ENCODE measurements at places on chromosomes 12 and 14. TPM values are rescaled to one million over a fixed set of nuclear protein-coding genes. Genes with fewer than 3 reads are reported as not detected.

Gene POLE2
- total RNA-seq: 13.1 TPM

Gene RPL10L
- not detected for total RNA-seq

Gene BDKRB1
- 21.7 TPM for total RNA-seq

Gene CLMN
- 3.1 TPM for total RNA-seq

Gene CLEC1B
- total RNA-seq: not detected

Gene MEG3
- total RNA-seq: 501 TPM

Gene MIPOL1
- 18.2 TPM for total RNA-seq

Gene MYO1H
- total RNA-seq: not detected

Gene TMEM229B
- 1.8 TPM for total RNA-seq

Gene TBC1D30
- total RNA-seq: 0.13 TPM
